ENCODE measurements at places on chromosomes 6 and 20.

DNA sequence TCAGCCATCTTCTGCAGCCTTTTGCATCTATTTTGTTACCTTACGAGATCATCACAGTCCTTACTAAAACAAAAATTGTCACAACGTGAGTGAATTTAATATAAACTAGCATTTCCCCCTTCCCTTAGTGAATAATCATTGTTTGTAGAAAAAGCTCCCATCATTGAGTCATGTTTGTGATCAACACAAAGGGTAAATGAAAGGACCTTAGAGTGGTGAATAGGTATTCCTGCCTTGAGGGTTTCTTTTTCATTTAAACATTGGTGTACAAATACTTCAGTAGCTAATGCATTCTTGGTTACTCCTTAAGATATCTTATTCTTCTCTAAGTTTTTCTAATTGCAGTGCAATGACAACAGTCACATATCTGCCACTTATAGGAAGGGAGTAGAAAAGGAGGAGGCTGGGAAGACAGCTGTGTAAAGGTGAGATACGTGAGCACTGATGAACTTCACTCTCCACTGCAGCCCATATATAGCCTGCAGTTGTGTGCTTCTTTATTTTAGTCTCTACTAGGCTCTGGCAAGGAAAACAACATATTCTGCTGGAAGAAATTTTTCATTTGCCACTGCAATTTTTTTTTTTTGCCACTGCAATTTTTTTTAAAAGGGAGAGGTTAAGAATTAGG, 27.8 kb downstream of the ADGRG6 start:
- DNase-seq: no peak

GRCh38 chr6:14720411-14721102, 525.3 kb upstream of the JARID2 start:
- DNase-seq: no peak

- no peak for DNase-seq
Observed at GRCh38 chr6:64590965-64591675, 955.5 kb downstream of the PHF3 start.

DNA sequence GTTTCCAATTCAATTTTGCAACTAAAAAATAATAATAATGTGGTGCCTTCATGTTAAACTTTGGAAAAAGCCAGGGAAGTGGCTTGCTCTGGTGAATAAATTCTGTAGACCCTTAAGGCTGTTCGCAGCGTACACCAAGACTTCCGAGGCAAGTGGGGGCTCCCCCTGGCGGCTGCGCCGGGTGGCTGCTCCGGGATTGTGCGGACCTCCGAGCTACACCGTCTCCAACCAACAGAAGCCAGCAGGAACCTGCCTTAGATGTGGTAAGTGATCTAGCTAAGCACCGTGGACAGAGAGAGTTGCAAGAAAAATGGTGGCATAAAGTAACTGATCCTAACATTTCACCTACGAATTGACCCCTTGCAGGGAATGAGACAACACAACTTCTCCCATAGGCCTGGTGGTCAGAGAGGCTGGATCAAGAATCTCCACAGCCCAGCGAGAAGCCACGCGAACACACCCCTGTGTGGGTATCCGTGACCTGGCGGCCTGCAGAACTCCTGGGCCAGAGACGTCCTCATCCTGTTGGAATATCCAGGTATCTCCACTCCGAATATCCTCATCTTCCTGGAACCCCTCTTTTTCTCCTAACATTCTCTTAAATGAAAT, 69.6 kb downstream of the TBXT start:
- peak; percentile 6 for DNase-seq

DNA sequence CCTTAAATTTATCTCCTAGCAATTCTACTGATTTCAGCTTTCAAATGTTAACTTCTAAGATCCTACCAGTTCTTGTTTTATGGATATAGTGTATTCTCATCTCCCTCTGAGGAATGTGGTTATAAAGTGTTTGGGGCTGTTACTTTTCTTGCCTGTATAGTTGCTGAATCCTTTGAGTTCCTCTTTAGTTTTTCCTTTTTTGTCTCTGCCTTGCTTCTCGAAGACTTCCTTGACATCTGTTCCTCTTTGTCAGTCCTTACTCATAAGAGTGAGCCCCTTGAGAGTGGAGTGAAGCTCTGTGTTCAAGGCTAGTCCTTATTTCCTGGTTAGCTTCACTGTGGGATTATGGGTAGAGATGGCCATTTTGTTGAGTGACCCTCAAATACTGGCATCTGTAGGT, 84.6 kb downstream of the ELOVL4 start:
- no peak for DNase-seq

GRCh38 chr20:63295422-63295821, 2.4 kb downstream of the COL20A1 start:
- no peak for DNase-seq

DNA sequence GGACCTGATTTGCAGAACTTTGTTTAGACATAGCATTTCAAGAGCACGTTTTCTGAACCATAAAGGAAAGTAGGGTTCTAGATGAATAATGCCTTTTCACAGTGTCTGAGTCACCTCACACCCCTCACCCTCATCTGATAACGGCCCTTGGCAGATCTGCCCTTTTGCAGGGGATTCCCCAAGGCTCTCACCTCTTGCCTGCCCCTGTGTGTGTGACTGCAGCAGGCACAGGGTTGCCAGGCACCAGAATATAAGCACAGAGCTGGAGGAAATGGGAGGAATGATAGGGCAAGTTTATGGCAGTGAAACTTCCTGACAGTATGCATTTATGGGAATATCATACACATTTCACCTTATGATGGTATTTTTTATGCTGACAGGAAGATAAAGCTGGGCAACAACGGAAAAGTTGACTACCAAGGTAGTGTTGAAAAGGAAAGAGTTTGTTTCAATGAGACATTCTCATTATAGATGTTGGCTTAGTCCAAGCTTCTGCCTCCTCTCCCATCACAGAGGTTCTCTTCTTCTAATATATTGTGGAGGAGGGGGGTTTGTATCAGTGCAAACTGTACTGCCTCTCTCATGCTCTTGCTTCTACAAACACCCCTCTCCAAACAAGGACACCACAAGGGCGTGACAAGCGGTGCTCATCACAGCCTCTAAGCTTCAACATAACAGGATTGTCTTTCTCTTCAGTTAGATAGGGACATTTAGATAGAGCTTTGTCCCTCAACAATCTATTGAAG, 101.5 kb upstream of the BACH2 start:
- DNase-seq: peak; percentile 92

DNA sequence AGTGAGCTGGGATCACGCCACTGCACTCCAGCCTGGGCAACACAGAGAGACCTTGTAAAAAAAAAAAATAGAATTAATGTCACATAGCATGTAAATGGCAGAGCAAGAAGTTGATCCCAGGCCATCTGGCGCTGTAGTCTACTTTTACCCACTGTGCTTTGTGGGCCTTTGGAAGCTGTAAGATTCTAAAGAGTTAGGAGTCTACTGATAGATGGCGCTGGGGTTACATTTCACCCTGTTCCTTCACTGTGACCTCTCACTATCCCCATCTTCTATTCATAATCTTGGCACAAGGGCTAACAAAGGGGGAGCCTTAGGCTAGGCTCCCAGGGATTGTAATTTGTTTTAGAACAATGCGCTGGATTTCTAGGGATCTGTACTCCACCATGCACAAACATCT, 24.4 kb downstream of the SIRPD start:
- DNase-seq: no peak

GRCh38 chr6:40183902-40184301, 249.6 kb upstream of the MOCS1 start:
- DNase-seq: no peak

DNA sequence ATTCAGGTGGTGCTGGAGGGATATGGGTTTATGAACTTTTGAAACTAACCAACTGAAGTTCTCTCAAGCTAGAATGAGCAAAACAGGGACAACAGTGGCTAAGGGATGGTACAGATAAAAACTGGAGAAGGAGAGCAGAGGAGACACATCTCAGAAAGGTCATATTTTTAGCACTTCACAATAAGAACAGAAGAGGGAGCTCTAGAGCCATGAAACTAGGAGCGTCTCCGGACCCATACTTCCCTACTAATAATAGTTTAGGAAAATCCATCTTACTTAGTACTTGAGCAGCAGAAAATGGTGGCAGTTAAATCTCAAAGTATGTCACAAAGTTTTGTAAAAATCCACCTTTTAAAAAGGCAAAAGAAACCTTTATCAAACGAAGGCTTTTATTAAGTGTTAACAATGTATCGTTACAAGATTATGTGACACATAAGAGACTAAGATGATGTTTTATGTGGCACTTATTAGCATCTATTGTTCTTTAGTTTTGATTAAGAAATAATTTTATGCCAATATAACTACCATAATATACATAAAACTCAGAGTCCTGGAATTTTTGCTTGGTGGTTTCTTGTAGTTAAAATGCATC, 278.6 kb downstream of the TBC1D32 start:
- no peak for DNase-seq

- DNase-seq: no peak
Observed at GRCh38 chr6:38100380-38100779, 280.9 kb downstream of the ZFAND3 start.

DNA sequence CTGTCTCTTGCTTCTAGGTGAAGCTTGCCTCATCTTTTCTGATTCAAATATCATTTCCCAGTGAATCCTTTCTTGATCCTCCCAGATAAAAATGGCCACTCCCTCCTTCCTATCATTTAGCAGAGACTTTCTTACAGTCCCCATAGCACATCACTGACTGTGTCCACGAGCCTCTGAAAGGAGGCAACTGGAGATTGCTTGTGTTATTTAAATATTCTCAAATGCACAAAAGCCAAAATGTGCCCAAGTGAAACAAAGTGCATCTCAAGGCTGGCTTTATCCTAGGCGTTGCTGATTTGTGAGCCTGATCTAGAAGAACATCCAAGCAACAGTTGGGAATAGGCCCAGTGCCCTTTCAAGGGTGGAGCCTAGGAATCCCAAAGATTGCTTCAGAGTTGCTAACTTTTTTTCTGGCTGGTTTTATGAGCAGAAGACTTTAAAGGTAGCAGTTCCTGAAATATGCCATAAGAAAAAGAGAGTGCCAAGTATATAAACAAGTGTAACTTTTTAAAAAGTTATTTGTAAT, 393.6 kb downstream of the CD83 start:
- DNase-seq: no peak

GRCh38 chr20:32135983-32136515, 26.5 kb downstream of the TM9SF4 start:
- no peak for DNase-seq

GRCh38 chr20:49999329-49999728, 16.5 kb downstream of the SNAI1 start:
- DNase-seq: no peak

DNA sequence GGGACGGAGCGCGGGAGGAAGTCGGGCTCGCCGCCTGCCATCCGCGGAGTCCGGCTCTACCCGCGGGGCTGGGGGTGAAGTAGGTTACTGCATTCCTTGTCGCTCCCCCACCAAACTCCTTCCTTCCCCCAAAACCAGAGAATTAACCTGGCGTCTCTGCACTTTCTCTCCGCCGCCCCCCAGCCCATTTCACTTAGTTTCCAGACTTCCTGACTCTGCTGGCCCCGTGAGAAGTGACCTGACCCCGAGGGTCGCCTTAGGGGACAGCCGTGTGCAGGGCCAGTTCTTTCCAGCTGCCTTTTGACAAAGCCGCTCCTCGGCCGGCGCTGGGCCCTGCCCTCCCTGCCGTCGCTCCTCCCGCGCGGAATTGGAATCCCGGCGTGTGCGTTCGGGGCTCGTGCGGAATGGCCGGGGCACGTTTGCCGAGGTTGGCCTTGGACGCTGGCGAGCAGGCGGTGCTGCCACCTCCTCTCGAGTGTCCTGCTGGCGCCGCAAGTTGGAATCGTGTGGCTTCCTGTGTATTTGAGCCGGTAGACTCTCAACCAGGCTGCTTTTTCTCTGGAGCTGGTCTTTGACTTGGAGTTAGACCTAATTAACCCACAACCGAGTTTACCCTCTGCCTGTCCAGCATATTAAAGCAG, 650 bp downstream of the DCBLD1 start:
- DNase-seq: no peak

DNA sequence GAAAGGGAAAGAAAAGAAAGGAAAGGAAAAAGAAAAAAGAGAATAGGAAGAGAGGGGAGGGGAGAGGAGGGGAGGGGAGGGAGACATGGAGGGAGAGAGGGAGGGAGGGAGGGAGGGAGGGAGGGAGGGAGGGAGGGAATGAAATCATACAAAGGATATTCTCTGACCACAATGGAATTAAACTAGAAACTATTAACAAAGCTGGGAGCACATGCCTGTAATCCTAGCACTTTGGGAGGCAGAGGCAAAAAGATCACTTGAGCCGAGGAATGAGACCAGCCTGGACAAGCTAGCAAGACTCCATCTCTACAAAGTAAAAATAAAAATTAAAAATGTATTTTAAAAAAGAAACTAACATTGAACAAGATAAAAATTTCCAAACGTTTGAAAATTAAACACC, 62.8 kb downstream of the ILRUN start:
- no peak for DNase-seq
